ENCODE measurements at places on chromosomes 2 and 18.
A peak's percentile ranks its signal among the peaks of the same experiment; 100 is the strongest.

- no peak for DNase-seq
Observed at GRCh38 chr18:22985250-22985649, 52.1 kb downstream of the RBBP8 start.

- no peak for DNase-seq
Observed at GRCh38 chr2:168196764-168197180, 50.6 kb downstream of the STK39 start.

DNA sequence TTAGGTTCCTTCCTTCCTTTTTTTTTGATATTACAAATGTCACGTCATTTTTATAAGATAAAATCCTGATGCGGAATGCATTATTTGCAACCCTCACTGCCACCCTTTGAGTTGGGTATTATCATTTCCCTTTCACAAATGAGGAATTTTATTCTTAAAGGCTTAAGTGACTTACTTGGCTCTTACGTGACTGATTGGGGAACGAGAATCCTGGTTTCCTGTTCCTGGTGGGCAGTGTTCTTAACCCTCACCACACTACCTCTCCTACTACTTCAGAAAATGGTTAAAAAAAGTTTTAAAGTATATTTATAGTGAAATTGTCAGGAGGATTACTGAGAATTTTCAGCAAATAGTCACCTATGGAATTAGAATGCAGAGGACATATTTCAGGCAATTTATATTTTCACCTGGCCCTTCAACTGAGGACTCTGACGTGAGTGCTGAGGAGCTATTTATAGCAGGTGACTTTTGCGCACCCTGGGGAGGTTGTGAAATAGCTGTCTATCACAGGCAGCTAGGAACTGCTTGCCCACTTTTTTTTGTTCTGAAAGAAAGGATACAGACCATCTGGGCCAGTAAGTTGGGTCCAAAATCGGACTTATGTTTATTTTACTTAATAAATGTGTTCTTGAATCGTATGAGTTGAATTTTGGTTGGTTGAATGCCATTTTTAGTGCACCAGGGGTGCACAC, 18.7 kb upstream of the RASGRP3 start:
- no peak for DNase-seq

GRCh38 chr2:101949304-101949703, 42.5 kb upstream of the IL1R2 start:
- no peak for DNase-seq

DNA sequence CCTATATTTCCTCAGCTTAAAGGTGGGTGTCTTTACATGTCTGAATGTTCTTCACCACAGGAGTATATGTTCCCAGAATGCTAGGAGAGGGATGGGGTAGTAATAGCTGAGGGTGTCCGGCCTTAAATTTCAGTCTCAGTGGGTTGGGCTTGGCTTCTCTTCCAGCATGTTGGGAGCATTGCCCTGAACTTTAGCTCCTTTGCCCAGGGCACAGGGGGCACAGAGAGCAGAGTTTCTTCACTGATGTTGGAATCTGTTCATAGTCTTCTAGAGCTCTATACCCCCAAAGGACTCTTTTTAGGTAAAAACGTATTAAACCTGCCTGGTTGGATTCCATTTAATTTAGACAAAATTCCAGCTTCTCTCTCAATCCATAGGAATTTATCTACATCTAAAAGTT, 154.4 kb upstream of the GCFC2 start:
- DNase-seq, result no peak

DNA sequence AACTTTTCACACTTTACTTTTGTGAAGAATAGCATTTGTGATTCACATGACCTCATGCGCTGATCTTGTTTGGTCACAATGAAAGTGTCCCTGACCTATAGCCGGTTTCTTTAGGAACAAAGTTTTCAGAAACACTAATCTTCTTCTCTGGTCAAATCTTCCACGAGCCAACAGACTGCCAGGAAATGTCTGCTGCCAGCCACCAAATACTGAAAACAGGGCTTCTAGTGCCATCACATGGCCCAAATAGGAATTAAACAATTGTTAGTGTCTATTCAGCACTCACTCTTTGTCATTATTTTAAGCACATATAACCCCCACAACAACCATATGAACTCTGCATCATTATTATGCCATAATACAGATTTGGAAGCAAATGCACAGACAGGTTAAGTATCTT, 286.5 kb upstream of the SYT4 start:
- DNase-seq, result peak; percentile 52

DNA sequence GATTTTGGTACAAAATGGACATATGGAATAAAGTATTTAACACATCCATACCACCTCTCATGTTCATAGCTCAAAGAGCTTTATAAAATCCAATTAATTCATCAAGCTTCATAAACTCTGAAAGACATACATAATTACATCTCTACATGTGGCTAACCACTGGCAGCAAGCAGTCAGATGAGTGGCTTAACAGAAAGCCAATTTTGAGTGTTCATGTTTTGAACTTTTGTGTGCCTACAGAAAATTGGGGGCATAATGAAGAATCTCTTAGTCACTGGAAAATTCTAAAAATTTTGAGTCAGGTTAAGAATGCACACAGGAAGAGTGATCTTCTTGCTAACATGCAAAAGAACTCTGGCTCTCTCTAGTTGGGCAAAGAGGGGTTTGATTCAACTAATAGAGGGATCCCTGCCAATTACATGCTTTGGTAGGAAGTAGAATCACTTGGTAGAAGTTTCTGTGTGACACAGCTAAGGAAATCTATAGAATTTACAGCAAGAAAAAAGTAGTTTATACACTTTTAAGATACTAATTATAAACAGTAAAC, 287.4 kb downstream of the NOL4 start:
- DNase-seq, result no peak

- peak; percentile 71 for DNase-seq
Observed at GRCh38 chr18:46555724-46556123, 101.3 kb downstream of the LOXHD1 start.

GRCh38 chr18:9649164-9649540, 34.8 kb upstream of the PPP4R1 start:
- no peak for DNase-seq

DNA sequence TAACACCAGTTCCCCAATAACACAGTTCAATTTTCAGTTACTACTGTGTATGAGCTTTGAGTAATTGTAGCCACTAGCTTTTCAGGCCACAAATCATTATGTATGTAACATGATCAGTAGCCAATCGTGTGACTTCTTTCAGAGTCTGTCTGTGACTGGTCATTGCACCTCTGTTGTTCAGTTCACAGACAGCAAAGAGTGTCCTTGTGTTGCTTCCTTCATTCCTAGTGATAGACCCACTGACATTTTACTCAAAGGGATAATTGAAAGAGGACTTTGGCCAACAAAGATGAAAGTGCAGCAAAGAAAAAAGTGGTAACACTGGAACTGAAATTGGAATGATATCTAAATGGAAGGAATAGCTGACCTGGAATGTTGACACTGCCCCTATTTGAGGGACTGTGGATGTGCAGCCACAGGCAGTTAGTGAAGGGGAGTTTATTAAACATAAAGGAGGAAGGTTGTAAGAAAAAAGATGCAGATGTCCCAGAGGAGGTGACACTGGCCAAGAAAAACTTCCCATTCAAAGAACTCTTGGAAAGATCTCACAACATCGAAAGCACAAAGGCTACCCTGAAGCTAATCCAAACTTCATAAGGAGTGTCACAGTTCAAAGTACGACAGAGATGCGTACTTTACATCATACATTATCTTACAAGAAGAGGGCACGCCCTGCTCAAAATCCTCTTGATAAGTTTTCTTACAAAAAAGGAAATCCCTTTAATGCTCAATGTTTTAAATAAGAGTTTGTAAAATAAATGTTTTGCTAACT, 19.3 kb downstream of the TTC39C start:
- DNase-seq, result no peak

DNA sequence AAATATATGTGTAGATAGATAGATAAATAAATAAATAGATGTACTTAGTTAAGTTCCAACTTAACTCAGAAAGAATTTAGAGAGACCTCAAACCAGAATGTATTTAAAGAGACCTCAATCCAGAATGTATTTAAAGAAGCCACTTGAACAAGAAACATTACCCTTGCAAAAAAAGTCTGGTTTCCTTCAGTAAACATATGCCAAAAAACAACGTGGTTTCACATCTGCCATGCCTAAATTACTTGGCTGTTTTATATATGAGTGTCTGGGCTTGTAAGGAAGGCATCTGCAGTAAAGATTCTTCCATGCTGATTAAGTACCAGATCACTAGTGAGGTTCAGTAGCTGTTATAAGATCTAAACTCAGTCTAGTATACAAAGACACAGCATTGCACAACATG, 29.1 kb upstream of the RPE start:
- DNase-seq, result no peak

Measured in endothelial cell (in vitro differentiated cells).